ENCODE measurements at places on chromosomes 16 and 17.

DNA sequence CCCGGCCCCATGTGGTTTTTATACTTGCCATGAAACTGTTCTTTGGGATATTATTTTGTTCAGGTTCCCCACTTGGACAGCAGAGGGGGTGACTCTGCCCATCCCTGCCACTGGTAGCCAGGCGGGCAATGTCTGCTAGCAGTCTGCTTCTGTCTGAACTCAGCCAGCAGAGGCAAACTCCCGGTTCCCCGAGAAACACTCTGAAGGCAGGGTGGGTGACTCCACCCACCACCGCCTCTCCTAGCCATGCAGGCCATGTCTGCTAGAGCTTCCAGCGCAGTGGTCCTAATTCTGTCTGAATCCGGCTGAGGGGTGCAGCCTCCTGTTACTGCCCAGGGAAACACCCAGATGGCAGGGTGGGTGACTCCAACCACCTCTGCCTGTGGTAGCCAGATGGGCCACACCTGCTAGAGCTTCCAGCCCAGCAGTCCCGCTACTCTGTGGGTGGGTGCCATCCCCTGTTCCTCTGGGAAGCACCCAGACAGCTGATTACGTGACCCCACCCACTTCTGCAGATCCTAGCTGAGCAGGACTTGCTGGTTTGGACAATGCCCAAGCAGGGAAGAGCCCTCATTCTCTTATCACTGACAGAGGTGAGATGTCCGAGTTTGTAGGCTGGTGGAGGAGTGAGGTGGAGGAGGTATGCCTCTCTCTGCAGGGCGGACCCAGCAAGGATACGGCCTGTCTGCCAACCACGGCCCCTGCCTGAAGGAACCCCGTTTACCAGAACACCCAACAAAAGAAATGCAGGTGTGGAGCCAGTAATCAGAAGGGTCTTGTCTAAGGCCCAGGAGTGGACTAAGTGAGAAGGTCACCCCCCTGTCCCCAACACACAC, 22.4 kb downstream of the NLRP1 start:
- no peak for DNase-seq

GRCh38 chr16:57512296-57513001, 23.9 kb downstream of the CCDC102A start:
- DNase-seq, result no peak

GRCh38 chr16:58110571-58111301, 18.4 kb downstream of the CFAP20 start:
- DNase-seq, result no peak

- DNase-seq, result no peak
Measured at GRCh38 chr16:70548936-70549335, 25.3 kb downstream of the SF3B3 start.

DNA sequence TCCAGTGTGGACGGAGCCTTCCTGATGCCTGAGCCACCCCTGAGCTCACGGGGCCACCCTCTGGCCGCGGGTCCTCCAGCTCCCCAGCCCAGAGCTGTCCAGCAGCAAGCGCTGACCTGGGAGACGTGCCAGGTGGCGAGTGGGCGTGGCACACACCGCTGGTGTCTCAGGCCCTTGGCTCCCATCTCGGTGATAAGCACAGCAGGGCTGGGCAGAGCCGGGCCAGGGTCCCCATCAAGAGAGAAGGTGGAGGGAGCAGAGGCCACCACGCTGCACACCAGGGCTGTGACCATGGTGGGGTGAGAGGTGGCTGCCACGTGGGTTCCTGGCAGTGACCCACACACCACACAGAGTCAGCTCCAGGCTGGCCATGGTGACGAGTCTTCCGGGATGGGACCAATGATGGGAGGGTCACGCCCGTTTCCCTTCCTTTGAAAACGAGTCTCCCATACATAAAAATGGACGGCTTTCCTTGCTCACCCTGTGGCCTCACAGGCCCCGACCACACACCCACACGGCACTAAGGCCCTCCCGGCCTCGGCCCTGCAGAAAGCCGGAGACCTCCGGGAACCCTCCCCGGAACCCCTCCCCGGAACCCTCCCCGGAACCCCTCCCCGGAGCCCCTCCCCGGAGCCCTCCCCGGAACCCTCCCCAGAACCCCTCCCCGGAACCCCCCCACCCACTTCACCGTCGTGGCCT, 16.8 kb downstream of the UTS2R start:
- DNase-seq, result no peak

- DNase-seq, result no peak
Measured at GRCh38 chr16:411576-412265, 10.0 kb downstream of the DECR2 start.

DNA sequence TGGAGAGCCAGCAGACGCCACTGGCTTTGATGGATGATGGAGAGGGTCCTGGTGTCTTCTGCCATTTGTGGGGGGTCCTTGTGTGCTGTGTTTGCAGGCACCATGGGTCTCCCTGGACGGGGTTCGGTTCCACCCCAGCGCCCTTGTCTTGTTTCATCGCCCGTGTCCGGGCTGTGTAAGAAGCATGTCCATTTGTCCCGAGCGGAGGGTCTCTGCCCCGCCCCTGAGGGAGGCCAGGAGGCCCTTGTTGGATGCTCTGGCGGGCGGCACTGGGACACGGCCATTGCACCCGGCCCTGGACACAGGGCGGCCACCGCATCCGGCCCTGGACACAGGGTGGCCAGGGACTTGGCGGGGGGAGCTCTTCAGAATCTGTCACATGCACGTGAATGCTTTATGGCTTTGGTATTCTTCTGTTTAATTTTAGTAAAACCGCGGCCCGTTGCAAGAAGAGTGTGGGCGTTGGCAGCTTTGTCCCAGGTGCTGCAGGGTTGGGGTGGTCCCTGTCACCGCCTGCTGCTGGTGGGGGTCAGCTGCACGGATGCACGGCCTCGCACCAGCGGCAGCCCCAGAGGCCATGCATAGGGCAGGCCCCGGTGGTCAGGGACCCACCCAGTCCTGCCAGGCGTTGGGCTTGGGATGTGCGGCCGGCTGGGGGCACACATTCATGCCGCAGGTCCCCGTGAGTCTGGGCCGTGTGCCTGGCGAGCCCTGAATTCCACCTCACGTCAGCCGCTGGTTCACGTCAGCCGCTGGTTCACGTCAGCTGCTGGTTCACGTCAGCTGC, 21.0 kb upstream of the ZNF750 start:
- DNase-seq, result no peak

DNA sequence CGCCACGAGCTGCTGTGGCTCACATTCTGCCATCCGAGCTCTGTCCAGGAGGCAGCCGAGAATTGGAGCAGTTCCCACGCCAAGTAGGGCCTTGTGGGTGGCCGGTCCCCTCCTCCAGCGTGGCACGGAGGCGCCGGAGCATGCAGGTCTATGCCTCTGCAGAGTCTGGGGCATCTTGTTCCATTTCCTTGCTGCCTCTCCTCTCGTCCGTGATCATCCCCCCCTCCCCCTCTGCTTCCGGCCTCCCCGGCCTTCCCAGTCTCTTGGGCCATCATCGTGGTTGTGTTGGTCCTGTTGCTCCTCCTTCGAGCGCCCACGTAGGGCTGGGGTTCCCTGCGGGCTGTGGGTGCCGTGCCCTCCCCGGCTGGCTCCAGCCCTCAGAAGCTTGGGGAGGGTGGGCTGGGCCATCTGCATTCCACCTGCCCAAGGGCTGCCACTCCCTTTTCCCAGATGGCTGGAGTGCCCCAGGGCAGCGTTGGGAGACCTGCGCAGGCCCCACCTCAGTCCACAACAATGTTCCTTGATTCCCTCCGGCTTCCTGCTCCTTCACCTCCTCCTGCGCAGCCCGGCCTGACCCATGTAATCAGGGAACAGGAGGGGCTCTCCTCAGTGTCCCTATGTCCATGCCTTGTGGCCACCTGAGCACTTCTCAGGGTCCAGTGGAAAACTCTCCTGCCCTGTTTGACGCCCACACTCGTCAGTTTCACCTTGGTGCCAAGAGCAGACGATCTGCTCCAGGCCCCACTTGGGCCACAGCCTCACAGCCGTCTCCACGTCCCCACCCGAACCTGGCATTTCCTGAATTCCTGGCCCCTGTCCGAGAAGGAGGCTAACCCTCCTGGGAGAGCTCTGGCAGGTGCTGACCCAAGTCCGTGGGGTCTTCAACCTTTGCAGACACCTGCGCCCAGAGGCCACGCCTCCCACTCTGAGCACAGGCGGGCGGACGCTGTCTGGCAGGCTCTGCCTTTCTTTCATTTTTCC, 37.1 kb downstream of the BAIAP2 start:
- DNase-seq, result no peak

DNA sequence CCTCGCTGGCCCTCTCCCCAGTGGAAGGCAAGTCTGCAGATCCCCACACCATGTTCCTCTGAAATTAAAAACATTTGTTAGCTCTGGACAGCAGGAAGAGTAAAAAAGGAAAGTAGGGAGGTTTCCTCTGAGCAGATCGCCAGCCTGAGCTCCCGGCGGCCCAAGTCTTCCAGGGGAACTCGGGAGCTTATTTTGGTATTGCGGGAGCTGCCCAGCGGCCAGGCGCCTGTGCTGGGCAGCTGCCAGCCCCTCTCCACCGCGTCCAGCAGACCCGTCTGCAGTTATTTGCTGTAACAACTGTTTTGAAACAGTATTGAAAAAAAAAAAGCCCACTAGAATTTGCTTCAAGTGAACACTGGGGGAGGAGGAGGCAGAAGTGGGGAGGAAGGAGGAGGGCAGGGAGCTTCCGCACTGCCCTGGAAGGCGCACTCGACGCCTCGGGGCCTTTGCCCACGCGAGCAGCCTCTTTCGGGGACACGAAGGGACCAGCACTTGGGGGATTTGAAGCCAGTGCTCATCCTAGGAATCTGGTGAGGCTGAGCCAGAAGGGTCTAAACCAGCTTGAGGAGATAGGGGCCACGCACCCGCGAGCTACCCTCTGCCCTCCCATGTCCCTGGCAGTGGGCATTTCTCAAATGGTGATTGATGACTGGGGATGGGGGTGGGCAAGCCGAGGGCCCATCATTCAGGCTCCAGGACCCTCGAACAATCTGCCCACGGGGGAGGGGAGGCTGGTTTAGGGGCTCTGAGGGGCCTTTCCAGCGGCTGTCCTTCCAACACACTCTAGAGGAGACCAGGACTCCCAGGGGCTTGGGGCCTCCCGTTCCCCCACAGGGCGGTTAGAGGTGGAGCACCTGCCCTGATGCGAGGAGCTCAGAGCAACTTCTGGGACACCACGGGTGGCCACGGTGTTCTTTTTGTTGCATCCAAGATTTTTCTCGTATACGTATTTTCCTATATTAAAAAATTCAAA, 3.0 kb upstream of the BAHCC1 start:
- DNase-seq, result no peak

GRCh38 chr16:56910654-56911539, 21.0 kb upstream of the HERPUD1 start:
- DNase-seq, result no peak

DNA sequence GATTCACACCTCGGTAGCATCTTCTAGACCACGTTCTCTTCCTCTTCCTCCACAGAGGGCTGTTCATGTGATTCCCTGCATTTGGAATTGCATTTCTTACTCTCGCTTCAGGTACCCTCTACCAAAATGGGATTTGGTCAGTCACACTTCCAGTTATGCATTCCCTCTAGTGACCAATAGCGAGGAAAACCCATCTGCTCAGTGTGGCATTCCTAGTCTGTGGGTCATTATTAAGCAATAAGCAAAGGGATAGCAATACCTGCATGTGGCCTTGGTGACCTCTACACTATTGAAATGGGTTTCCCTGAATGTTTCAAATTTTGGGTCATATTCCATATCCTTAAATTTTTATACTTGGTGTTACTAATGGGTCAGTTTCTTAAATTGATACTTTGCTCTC, 401 bp upstream of the KRTAP4-5 start:
- no peak for DNase-seq

DNA sequence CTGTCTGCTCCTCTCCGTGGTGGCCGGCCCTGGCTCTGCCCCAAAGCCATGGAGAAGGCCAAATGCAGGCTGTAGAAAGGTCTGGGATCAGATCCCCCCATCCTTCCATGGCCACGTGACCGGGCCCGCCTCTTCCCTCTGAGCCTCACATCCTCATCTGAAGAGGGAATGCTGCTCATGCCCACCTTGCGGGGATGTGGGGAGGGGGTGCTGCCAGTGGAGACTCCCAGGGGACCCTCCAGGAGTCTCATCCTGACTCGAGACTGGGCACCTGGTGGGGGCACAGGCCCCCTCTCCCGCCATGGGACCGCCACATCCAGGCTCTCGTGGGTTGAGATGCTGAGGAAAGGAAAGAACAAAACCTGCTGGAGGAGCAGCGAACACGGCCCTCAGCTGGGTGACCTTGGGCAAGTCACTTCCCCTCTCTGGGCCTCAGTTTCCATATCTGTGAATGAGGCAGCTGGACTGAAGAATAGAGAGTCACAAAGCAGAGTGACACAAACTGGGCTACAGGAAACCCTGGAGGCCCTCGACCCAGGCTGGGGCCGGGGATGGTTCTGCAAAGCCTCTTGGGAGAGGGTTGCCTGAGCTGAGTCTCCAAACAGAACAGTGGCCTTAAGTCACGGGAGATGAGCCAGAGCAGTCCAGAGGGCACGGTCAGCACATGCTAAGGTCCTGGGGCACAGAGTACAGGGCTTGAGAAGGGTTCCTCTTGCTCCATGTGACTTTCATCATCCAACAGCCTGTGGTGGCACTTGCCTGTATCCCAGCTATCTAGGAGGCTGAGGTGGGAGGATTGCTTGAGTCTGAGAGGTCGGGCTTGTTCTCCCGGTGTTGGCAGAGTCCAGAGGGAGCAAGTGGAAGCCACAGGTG, 30.1 kb downstream of the SOCS1 start:
- DNase-seq, result no peak

DNA sequence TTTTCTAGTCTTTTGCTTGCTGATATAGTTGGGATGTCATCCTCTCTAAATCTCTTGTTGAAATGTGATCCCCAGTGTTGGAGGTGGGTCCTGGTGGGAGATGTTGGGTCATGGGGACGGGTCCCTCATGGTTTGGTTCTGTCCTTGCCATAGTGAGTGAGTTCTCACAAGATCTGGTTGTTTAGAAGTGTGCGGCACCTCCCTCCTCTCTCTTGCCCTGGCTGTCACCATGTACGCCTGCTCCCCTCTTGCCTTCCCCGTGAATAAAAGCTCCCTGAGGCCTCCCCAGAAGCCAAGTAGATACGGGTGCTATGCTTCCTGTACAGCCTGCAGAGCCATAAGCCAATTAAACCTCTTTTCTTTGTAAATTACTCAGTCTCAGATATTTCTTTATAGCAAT, 15.2 kb downstream of the IL4R start:
- DNase-seq, result no peak

GRCh38 chr16:59459806-59460205, 725.7 kb upstream of the GOT2 start:
- DNase-seq, result no peak

GRCh38 chr16:58644765-58645487, 15.3 kb upstream of the CNOT1 start:
- no peak for DNase-seq
